ENCODE measurements at places on chromosomes 2 and 18.

GRCh38 chr2:60708630-60709320, 47.3 kb upstream of the PAPOLG start:
- no peak for DNase-seq

- no peak for DNase-seq
Observed at GRCh38 chr2:224650815-224651439, 65.2 kb downstream of the CCDC195 start.

DNA sequence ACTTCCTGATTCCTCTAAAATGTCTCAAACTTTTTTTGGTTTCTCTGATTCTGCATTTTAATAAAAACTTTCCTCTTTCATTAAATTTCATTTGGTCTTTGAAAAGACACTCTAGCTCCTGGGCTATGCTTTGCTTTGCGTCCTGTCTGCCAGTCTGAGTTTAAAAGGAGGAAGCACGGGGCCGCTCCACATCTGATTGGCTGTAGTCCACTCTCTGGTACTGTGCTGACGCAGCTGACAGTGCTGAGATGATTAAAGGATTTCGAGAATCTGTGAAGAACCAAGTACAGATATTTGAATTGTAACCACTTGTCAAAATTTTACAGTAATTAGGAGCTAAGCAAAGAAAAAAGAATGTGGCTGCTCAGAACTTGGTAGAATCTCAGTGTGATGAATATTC, 199.6 kb upstream of the HNMT start:
- no peak for DNase-seq

DNA sequence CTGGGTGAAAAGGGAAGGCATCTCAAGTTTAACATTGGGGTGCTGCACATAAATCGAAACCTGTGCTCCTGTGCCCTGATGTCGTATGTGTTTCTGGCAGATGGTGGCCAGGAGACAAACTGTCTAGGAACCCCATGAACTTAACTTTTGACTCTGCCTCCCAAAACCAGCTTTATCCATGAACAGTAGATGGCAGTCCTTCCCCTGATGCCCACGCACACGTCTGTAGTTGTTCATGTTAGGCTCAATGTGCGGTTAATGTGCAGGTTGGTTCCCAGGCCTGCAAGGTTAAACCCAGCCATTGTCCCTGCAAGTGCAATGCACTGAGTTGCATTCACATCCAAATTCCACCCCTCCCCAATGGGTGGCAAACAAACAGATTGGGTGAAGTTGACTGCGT, 44.1 kb upstream of the SIX3 start:
- no peak for DNase-seq

- no peak for DNase-seq
Observed at GRCh38 chr2:159229476-159230144, 56.9 kb downstream of the WDSUB1 start.

DNA sequence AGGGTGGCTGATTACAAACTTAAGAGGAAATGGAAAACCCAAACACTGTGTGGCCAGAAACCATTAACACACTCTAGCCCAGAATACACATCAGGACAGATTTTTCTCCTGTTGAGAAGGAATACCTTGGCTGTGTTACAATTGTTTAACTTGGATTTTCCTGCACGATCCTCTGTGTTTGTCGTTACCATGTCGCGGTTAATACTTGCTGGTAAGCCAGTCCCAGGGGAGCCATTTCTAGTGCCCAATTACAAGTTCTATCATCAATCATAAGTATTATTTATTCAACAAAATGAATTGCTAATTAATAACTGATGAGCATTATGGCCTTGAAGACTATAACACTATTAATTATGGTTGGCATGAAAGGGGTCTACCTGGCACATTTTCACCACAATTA, 146.8 kb downstream of the LNPK start:
- DNase-seq, result no peak

GRCh38 chr18:64807560-64807959, 658.7 kb upstream of the LINC00305 start:
- DNase-seq, result no peak

DNA sequence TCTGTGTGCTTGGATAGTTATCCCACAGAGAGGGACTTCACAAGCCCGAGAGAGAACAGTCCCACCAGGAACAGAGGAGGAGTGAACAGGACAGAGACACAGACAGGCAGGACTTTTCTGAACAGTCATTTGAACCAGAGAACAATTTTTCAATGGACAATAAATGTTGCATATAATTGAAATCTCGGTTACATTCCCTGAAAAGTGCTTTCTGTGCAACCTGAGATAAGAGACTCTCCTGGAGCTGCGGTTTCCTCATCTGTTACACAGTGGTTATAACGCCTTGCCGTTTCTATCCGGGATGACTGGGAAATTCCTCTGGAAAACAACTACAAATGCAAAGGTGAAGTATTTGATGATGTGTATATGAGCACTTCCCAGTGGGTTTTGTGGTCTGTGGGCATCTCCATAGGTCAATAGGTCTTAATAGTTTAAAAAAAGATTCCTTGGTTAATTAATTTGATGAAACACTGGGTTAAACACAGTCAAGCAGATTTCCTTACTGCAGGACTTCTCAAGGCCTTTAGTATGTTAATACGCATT, 87.2 kb upstream of the HPCAL1 start:
- no peak for DNase-seq

DNA sequence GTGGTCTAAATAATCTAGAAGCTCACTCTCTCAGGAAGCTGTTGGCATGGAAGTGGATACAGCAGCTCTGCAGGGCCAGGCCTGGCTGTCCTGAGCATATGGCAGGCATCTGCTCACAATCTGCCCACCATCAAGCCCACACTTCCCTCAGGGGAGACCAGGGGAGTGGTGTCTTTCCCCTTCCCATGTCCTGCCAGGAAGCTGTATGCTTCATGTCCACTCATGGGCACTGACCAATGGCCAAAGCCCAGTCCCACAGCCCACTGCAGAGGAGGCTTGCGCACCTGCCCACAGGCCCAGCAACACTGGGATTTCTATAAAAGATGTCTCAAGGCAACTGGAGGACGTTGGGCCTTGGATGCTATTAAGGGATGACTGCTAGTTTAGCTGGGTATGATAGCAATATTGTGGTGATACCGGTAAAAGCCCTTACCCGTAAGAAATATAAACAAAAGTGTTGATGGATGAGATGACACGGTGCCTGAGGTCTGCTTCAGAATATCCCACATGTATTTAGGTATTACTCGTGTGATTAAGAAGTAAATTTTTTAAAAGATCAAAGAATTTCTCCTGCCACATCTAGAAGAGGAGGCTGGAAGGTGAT, 106.7 kb upstream of the CTDP1 start:
- no peak for DNase-seq

- DNase-seq, result no peak
Observed at GRCh38 chr2:240259924-240260529, 119.6 kb upstream of the OTOS start.

- no peak for DNase-seq
Observed at GRCh38 chr18:3679241-3679640, 229.3 kb downstream of the TGIF1 start.

- DNase-seq, result no peak
Observed at GRCh38 chr2:122148128-122148767, 392.8 kb downstream of the TSN start.

- DNase-seq, result no peak
Observed at GRCh38 chr18:50757358-50757757, 62.5 kb downstream of the MRO start.

DNA sequence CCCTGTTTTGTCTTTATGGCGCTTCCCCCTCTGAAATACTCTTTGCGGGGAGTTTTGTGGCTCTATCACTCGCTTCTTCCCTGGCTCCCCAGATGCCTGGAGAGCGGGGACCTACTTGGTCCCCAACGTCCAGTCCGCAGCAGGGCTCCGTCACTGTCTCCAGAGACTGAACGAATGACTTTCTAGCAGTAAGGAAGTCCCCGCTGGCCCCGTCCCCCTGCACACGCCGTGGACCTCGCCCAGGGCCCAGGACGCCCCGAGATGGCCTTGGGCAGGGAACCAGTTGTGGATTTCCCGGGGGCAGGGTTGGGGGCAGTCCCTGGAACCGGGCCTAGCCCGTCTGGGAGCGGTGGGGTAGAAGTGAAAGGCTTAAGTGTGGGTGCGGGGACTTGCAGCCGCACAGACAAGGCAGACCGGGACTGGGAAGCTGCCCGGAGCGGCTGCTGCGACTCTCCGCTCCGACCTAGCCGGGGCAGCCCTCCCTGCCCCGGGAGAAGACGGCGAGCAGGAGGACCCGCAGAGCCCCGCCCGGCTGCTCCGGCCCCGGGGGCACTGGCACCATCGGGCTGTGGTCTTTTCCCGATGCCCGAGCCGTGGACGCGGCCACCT, 821 bp upstream of the EPHA4 start:
- DNase-seq, result no peak

DNA sequence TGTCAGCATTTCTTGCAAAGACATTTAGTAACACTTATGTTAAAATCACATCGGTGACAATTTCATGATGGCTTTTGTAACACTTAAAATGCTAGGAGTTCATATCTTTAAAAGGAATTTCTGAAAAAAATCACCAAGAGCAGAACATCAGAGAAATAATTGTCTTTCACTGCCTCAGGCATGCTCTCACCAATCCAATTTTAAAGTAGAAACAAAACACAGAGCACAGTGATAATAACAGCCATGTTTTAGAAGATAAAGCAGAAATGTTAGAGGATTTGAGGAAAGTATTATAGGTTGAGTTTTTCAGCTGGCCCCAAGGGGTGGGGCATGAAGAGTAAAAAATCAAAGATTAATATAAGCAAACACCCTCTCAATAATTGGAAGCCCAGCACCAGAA, 1037.6 kb downstream of the DSC3 start:
- no peak for DNase-seq

GRCh38 chr18:49127471-49128190, 176.9 kb upstream of the SMAD7 start:
- DNase-seq, result no peak

DNA sequence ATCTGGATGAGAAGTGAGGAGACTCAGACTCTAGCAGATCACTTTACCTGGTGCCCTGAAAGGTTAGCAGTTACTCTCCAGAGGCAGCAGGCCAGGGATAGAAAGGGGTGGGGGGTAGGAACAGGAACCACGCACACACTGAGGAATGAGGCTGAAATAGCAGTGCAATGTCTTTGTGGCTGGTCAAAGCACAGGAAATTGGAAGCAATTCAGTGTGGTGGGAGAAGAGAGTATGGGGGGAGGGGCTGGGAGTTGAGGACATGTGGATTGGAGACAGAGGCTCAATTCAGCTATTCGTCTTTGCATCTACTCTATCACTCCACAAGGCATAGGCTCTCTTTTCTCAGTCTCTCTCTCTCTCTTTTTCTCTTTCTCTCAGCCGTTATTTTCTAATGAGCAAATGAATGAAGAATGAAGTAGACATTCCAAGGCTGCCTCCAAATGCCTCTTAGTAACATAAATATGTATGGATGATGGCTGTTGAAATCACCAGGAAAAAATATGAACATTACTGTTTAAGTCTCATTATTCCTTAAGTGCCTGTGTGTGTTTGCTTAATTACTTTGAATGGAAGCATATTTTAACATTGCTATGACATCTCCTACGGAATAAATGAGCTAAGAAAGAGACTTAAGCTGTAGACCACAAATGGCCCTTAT, 979.4 kb downstream of the TSN start:
- no peak for DNase-seq

Data from stimulated activated CD8-positive, alpha-beta memory T cell treated with anti-CD3 and anti-CD28 coated beads, Interleukin-15, amount 100 ng/mL, for 1 hour (primary cell).